ENCODE measurements at places on chromosomes 6 and 20.

GRCh38 chr20:37702403-37703034 is 8.7 kb downstream of the CTNNBL1 start:
- DNase-seq = no peak

- DNase-seq = no peak
These were observed 21.4 kb upstream of the MAPRE1 start for GRCh38 chr20:32798046-32798981.

DNA sequence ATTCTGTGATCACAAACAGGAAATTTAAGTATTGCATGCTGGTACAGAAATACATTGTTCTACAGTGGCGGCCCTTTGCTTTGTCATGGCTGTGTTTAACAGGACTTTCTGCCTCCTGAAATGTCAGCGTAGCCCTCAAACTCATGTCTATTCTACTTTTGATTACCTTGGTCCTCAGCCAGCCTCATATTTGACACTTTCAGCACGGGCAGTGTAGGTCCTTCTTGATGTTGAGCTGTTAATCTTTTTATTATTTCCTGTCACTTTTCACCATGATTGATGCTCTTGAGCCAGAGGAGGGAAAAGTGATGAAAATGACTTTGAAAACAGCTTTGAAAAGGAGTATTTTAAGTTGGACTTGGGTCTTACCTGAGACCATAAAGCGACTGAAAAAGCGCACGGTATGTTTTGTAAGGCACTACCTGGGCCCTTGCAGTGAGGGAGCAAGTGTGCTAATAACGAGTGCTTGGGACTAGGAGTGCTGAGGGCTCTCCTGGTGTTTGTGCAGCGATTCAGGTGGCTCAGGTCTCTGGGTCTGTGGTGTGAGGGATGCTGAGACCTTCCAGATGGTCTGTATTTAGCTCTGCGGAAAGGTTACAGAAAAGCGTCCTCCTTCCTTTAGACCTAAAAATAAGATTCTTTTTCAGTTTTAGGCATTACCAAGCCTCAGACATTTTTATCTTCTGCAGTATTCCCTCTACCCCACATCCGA is 45.2 kb upstream of the RREB1 start:
- no peak for DNase-seq

DNA sequence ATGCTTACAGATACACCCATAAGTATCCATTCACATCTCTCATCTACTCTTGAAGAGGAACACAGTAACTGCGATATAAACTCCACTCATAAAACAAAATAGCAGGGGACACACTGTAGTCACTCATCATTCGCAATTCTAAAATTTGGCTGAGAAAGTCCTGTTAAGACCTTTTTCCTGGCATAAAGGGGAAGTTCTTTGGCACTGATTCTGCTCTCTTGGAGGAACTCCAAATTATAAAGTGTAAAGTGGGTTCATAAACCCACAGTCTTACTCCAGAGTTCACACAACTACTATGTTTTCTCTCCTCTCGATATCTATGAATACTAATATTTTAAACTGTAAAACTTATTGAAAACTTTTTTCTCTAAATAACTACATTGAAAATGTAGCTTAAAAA is 80.6 kb downstream of the ADGB start:
- no peak for DNase-seq

- DNase-seq = no peak
These were observed 2.8 kb downstream of the HMGN3 start for GRCh38 chr6:79231666-79232065.

GRCh38 chr6:9620263-9620662 is 794.6 kb downstream of the TFAP2A start:
- DNase-seq = no peak

GRCh38 chr6:4962905-4963304 is 40.9 kb downstream of the RPP40 start:
- no peak for DNase-seq

GRCh38 chr6:128655978-128656498 is 135.6 kb upstream of the PTPRK start:
- no peak for DNase-seq

GRCh38 chr6:119125576-119125975 is 47.1 kb upstream of the FAM184A start:
- no peak for DNase-seq

DNA sequence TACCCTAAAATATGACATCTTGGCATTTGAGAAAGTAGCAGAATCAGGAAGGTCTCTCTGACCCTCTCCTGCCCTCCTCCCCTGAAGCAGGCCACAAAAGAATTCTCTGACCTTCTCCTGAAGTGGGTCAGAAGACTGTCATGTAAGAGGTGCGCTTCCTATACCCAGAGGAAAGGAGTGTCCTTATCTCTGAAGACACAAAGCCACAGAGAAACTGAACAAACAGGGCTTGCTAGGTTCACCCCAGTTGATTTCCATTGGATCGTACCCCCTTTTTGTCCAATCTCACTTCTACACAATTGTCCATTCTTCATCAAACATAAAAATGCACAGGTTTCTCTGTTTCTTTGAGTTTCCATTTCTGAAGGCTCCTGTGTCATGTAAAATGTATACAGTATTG is 272.0 kb upstream of the SOX4 start:
- no peak for DNase-seq

- DNase-seq = no peak
These were observed 115.9 kb downstream of the DLL1 start for GRCh38 chr6:170174771-170175643.

DNA sequence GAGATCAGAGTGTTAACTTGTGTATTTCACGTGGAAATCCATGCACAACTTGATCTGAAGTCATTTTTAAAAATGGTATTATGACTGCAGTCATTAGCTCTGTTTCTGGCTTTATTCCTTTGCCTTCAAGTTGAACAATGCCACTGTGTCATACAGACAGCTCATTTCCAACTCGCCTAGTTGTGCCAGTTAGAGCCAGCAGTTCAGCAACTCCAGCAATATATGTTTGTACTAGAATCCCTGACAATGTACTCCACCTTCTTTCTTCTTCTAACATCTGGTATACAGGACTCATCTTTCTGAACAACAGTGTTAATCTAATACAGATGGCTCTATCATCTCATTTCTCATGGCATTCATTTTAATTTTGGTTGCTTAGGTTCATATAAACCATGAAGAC is 418.3 kb upstream of the POU3F2 start:
- no peak for DNase-seq

DNA sequence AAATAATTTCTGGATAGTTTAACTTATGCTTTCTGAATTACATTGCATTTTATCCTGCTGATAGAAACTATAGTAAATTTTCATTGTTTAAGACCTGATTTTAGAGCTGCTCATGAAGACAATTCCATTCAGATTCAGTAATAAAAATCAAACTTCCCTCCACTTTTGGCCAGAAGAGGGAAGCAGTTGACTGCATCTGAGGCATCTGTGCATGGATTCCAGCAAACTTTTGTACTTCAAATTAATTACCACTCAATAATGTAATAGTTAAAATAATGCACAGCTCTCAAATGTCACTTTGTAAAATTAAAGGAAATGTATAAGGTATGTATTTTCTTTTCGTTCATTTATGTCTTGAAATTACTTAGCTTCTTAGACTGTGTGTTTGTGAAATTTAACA is 64.2 kb upstream of the SLC35B3 start:
- no peak for DNase-seq

- no peak for DNase-seq
These were observed 894 bp downstream of the PYGB start for GRCh38 chr20:25248786-25249172.

GRCh38 chr20:41734506-41734945 is 116.3 kb upstream of the CHD6 start:
- peak; percentile 11 for DNase-seq

GRCh38 chr20:50369225-50370035 is 140.8 kb upstream of the PTPN1 start:
- no peak for DNase-seq

- DNase-seq = no peak
These were observed 212.0 kb upstream of the JARID2 start for GRCh38 chr6:15033850-15034203.

DNA sequence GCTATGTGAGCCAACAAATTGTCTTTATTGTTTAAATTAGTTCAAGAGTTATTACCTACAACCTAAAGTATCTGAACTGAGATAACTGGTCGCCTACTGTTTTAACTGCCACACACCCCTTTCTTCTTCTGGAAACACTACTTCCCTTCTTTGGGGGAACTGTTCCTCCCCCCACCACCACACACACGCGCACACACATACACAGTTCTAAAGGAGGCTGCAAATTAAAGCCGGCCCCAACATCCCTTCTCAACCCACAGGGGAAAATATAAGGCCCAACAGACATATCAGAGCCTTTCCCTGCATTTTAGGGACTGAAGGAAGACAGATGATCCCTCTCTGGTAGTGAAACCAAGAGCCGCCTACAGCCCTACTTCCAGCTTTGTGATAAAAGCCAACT is 348.0 kb upstream of the JARID2 start:
- no peak for DNase-seq

- no peak for DNase-seq
These were observed 12.3 kb upstream of the TP53INP2 start for GRCh38 chr20:34691838-34692237.

DNA sequence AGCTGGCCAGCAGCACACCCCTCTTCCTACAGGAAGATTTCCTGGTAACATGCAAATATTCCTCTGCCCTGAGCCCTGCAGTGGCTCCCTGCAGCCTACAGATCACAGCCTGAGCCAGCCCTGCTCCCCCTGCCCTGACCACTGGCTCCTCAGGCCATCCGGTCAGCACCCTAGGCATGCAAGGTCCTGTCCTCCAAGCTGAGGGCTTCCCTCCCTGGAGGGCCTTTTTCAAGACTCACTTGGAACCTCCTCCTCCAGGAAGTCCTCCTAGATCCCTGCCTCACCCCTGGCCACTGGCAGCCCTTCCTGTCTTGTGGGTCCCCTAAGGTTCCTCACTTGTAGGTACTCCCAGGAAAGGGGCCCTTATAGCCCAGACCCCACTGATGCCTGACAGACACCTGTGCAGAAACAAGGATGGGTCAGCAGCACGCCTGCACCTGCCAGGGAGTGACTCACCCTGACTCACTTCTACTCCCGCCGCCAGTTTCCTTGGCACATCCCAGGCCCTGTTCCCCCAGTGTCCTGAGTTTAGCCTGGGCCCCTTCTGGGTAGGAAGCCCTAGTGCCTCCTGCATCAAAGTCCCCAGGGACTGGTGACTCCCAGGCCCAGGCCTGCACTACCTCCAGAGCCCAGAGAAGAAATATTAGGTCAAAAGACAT is 3.2 kb downstream of the SLC4A11 start:
- DNase-seq = no peak

GRCh38 chr20:37841389-37841788 is 61.5 kb upstream of the VSTM2L start:
- no peak for DNase-seq

- no peak for DNase-seq
These were observed 498.7 kb downstream of the PREX1 start for GRCh38 chr20:48329031-48329615.

- no peak for DNase-seq
These were observed 145.0 kb downstream of the LRRC1 start for GRCh38 chr6:53939830-53940229.

DNA sequence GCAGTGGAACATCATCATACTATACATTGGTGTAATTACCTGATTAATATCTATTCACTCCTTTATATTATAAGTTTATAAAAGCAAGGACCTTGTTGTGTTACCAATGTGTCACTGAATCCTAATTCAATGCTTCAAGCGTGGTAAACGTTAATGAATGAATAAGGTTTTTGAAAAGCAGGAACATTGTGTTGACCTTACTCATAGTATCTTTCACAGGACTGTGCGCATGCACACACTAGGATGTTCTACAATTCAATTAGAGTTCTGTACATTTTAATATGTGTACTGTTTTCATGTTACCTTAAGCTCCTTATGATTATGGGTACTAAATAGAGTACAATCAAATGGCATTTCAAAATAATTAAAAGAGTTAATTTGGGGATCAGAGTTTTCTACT is 578.5 kb downstream of the BMP2 start:
- no peak for DNase-seq

DNA sequence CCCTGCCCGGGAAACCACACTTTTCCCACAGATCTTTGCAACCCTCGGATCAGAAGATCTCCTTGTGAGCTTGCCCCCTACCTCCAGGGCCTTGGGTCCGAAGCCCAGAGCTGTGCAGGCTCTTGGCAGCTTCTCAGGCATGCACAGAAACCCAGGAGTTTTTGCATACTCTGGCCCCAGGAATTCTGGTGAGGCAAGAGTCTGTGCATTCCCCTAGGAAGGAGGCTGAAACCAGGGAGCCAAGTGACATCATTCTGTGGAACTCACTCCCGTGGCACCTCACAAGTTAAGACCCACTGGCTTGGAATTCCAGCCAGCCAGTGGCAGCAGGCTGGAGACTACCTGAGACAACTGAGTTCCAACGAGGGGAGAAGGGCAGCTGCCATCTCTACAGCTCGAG is 100.1 kb downstream of the TNFRSF21 start:
- no peak for DNase-seq

DNA sequence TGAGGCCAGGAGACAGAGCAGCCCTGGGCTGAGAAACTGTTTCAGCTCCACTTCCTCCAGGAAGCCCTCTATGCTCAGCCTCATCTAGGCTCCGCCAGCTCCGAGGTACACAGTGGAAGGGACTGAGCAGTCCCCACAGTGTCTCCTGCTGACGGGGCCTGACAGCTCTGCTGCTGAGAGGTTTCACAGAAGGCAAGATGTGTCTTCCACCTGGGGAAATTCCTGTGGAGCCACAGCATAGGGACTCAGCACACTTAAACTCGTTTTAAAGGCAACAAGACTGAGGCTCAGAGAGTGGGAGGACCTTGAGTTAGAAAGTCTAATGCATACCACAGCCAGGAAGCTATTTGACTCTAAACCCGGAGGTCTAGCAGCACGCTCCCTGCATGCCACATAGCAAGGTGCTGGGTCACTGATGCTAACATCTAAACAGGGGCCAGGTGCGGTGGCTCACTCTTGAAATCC is 6.8 kb downstream of the ADA start:
- DNase-seq = peak; percentile 33

DNA sequence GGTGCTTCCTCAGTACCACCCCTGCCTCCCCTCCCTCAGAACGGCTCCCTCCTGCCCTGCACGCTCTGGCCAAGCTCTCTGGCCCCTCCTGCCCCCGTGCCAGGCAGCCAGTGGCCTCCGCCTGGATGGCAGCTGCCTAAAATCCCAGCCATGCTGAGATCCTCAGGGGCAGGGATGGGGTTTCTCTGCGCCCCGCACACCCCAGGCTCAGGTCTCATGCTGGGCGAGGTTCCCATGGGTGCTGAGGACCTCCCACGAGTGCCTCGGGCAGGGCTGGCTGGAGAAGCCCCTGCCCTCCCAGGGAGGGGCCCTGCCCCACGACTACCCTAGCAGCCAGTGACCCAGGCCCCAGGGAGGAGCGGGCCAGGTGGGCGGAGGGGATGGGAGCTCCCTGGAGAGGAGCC is 2.7 kb downstream of the PTK6 start:
- DNase-seq = no peak
